Thymus (tissue), 14 donors: ENCODE measurements at places on chromosomes 13 and 19. TPM values are rescaled to one million over a fixed set of nuclear protein-coding genes. Genes with fewer than 3 reads are reported as not detected.

The FUT6 gene
- under 0.01 TPM for total RNA-seq

GRCh38 chr13:109747524-109747923 is 38.9 kb downstream of the IRS2 start:
- no peak overlapping the region for H3K27ac ChIP-seq
- H3K27me3 ChIP-seq, result no peaks in the 10 kb centered on the region
- no peak for DNase-seq
- H3K4me3 ChIP-seq, result no peak overlapping the region
- no peaks in the 10 kb centered on the region for H3K36me3 ChIP-seq

GRCh38 chr13:45859705-45860104 is 8.2 kb upstream of the SIAH3 start:
- H3K4me1 ChIP-seq, result no peaks in the 10 kb centered on the region
- peaks cover 3% of the 10 kb centered on the region for H3K27me3 ChIP-seq
- DNase-seq, result no peak

- no peaks in the 10 kb centered on the region for H3K36me3 ChIP-seq
- H3K4me3 ChIP-seq, result no peak overlapping the region
- peaks cover 81% of the 10 kb centered on the region for H3K4me1 ChIP-seq
- no peak for DNase-seq
- H3K27ac ChIP-seq, result peak overlapping the region; percentile 20
Observed at GRCh38 chr19:18424122-18424889, 5.1 kb downstream of the SSBP4 start.

The ZNF850 gene
- total RNA-seq, result 1.7 TPM

DNA sequence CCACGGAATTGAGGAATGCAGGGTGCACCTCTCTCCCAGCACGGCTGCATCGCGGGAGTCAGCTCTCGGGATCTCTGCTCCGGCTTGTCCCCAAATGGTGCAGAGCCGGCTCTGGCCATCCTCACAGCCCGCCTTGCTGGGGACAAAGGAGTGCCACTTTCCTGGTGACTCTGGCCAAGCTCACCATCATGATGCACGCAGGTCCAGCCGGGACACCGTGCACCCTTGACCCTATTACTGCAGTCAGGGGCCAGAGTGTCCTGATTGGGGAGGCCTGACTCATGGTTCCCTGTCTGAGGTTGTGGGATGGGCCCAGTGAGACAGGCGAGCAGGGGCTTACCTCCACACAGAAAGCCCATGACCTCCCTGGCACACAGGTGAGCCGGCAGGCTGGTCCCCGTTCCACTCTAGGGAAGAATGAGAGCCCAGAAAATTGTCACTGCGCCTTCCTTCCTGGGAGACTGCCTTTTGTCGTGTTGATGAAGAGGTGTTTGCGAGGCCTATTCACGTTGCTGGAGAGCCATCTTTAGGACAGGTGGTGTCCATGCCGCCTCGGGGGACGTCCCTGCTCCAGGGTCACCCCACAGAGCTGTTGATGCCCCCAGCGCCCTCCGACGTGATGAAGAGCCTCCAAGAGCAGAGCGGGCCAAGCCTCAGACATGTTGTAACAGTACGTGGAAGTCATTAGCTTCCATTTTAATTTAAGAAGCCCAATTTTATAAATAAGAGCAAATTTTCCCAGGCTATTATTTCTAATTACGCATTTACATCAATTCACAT is 18.5 kb upstream of the VSTM2B start:
- no peaks in the 10 kb centered on the region for H3K27me3 ChIP-seq
- no peak overlapping the region for H3K4me3 ChIP-seq
- H3K4me1 ChIP-seq, result no peaks in the 10 kb centered on the region
- DNase-seq, result no peak
- no peaks in the 10 kb centered on the region for H3K36me3 ChIP-seq
- no peak overlapping the region for H3K27ac ChIP-seq

DNA sequence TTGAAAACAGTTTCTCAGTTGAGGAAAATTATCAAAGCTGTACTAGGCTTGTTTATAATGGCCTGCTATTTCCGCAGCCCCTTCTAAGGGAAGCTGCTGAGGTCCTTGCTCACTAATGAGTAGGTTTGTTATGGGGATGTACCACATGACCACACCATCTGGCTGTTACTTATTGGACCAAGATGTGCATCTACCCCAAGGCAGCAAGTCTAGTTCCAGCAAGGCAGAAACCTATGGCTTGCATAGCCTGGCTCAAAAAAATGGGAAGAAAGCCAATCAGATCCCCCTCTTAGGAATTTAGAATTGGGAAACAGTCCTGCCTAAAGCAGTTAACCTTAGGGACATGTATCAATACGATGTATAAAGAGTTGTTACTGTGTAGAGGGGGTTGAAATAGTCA is 186.5 kb upstream of the SPRY2 start:
- no peaks in the 10 kb centered on the region for H3K27me3 ChIP-seq
- H3K36me3 ChIP-seq, result no peaks in the 10 kb centered on the region
- H3K27ac ChIP-seq, result no peak overlapping the region
- no peak for DNase-seq
- H3K4me3 ChIP-seq, result no peak overlapping the region

DNA sequence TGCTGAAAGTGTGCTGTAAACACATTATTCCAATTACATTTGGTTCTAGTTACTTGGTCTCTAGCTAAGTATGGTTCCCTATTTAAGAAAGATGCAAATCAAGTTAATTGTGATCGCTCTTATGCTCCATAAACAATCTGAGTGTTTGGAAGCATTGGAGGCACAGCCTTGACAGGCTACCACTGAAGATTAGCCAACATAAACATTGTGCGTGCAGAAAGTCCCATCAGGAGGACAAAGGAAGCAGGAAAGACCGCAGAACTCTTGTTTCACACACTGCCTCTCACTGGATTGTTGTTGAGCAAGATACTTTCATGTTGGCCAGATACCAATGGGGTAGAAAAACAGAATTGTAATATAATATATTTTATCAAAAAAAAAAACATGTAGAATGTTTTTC is 814.4 kb downstream of the EFNB2 start:
- no peaks in the 10 kb centered on the region for H3K36me3 ChIP-seq
- no peak overlapping the region for H3K4me3 ChIP-seq
- no peak for DNase-seq
- H3K27ac ChIP-seq, result no peak overlapping the region

DNA sequence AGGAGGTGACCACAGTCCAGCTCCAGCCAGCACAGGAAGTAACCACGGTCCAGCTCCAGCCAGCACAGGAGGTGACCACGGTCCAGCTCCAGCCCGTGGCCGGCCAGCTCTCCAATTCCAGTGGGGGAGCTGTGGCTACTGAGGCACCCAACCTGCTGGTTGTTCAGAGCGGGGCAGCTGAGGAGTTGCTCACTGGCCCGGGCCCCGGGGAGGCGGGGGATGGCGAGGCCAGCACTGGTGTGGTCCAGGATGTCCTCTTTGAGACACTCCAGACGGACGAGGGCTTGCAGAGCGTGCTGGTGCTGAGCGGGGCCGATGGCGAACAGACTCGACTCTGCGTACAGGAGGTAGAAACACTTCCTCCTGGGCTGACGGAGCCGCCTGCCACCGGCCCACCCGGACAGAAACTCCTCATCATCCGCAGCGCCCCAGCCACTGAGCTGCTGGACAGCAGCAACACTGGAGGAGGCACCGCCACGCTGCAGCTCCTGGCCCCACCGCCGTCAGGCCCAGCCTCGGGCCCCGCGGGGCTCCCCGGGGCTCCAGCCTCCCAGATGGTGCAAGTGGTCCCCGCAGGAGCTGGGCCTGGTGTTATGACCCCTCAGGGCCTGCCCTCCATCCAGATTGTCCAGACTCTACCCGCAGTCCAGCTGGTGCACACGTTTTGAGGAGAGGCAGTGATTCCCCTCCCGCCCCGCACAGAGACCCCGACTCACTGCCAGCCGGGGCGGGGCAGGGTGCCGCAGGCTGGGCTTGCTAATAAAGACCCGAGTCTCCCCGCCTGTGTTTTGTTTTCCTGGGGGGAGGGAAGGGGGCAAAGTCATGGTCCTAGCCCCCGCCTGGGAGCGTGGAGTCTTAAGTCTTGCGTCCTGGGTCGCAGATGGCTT is 1.0 kb upstream of the NAT14 start:
- peaks cover 36% of the 10 kb centered on the region for H3K36me3 ChIP-seq
- peak overlapping the region; percentile 26 for H3K27ac ChIP-seq
- H3K4me3 ChIP-seq, result peak overlapping the region; percentile 73
- no peaks in the 10 kb centered on the region for H3K27me3 ChIP-seq
- H3K4me1 ChIP-seq, result peaks cover 71% of the 10 kb centered on the region
- DNase-seq, result no peak

DNA sequence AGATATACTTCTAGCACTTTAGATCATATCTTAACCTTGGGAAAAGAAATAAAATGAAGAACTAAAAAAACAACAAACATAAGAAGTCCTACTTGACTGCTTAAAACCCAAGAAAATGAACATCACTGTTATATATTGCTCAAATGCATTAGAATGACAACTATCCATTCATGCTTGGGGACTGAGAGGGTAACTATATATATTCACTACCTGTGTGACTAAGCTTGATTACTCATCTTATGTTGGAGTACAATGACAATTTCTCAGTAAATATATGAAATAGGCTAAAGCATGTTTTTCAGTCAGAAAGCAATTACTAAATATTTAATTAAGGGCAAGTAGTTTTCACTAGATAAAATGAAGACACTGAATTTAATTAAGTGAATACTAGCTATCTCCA is 40.1 kb downstream of the ZC3H13 start:
- H3K27ac ChIP-seq, result no peak overlapping the region
- H3K4me3 ChIP-seq, result no peak overlapping the region
- H3K27me3 ChIP-seq, result no peaks in the 10 kb centered on the region
- H3K36me3 ChIP-seq, result peaks cover 34% of the 10 kb centered on the region

- H3K27me3 ChIP-seq, result no peaks in the 10 kb centered on the region
- H3K4me3 ChIP-seq, result no peak overlapping the region
- H3K27ac ChIP-seq, result no peak overlapping the region
- no peaks in the 10 kb centered on the region for H3K36me3 ChIP-seq
- no peak for DNase-seq
Observed at GRCh38 chr13:72127031-72127430, 260.0 kb upstream of the DACH1 start.

The CGB8 gene
- 0.14 TPM for total RNA-seq

The OVOL3 gene
- not detected for total RNA-seq

The SMIM17 gene
- 0.38 TPM for total RNA-seq

DNA sequence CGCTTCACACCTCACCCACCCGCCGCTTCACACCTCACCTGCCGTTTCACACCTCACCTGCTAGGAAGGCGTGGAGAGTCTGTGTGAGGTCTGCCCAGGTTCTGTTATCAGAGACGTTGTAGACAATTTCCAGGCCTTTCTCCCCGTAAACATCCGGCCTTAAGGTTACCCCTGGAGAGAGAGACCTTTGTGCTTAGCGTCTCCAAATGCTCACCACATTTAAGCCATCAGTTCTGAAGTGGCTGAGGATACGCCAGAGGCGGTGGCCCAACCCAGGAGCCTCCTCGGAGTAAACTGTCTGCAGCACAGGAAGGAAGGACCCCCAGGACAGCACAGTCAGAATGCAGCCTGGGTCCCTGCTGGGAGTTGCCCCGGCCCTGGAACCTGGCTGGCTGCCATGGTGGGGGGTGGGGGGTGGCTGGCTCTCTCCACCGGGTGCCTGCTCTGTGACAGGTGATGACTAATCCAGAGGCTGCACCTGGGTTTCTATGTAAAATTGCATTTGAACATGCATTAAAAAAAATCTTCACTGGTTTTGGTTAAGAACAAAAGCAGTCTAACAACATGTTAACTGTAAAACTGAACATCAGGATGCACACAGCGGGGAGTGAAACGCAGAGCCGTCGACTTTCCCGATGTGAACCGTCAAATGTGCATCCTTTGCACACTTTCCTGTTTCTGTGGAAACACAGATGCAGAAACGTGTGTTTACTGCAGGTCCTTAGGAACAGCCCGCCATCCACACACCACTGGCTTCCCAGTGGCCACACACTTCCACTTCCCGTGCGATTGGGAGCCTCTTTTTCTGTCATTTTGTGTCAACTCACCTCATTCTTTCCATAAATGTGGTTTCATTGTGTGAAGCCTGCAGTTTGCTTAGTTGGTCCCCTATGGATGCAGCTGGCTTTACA is 4.5 kb downstream of the ATP4B start:
- peak; percentile 32 for DNase-seq
- no peaks in the 10 kb centered on the region for H3K36me3 ChIP-seq
- H3K27ac ChIP-seq, result no peak overlapping the region
- H3K27me3 ChIP-seq, result no peaks in the 10 kb centered on the region
- no peak overlapping the region for H3K4me3 ChIP-seq
- no peaks in the 10 kb centered on the region for H3K4me1 ChIP-seq

DNA sequence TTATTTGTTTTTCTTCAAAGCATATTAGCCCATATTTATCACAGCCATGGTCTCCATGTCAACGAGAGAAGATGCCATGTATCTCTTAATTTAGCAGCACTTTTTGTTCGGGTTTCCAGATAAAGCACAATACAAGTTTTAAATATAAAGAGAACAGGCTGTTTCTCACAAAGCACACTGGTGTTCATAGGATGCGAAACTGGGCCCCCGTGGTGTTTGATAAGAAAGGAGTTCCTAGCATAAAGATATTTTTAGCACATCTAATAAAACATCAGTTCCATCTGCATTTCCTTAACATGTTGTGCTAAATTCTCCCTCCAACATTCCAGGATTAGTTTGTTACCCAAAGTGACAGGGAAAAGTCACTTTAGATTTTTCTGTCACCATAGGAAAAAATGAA is 72.4 kb upstream of the EDNRB start:
- no peak for DNase-seq
- H3K36me3 ChIP-seq, result no peaks in the 10 kb centered on the region
- H3K27ac ChIP-seq, result no peak overlapping the region
- no peak overlapping the region for H3K4me3 ChIP-seq
- no peaks in the 10 kb centered on the region for H3K4me1 ChIP-seq

GRCh38 chr13:43397111-43397510 is 373.7 kb downstream of the DNAJC15 start:
- H3K4me3 ChIP-seq, result no peak overlapping the region
- no peaks in the 10 kb centered on the region for H3K36me3 ChIP-seq
- no peaks in the 10 kb centered on the region for H3K4me1 ChIP-seq
